ENCODE measurements at places on chromosomes 2 and 18.

DNA sequence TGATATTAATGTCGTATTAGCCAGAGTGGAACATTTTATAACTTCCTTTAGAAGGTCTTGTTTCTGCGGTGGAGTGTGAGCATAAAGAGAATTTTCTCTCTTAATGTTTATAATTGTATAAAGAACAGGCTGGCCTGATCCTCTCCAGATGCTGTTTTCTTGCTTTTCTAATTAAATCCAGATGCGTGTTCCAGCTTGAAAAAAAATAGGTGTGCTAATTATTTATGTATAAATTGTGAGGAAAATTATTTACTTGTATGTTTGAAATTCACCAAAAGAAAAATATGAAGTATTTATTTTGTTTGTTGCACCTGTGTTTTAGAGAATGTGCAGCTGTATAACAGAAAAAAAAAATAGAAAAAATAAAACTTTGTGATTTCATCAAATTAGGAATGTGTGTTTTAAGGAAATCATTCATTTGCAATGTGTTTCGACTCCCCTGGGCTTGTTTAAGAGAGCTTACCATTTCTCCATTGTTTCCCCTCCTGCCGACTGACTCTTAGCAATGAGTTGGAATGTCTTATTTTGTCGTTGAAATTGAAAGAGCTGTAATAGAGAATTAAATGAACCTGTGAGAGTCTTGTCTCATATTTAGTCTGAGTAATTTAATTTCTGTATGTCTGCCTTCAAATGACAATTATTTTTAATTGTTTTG is 220.1 kb upstream of the NXPH2 start:
- no peak for DNase-seq

DNA sequence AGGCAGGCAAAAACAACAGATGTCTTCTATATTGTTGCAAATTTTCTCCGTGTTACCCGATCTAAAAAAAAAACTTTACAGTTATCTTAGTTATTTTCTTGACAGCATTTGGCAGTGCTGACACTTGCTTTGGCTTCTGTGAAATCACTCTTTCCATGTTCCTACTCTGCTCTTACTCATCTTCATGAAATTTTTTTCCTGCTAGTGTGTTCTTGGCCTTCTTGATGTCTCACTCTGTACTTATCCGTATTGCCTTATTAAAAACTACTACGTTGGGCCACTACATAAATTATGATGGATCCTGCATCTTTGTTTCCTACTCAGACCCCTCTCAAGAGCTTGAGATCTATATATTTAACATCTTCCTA is 134.4 kb downstream of the IKZF2 start:
- DNase-seq, result no peak

GRCh38 chr2:101679037-101679726 is 18.3 kb upstream of the MAP4K4 start:
- DNase-seq, result no peak

- DNase-seq, result no peak
Measured at GRCh38 chr2:191724015-191724414, 46.1 kb downstream of the NABP1 start.

GRCh38 chr2:236776695-236777251 is 207.1 kb downstream of the ACKR3 start:
- no peak for DNase-seq

DNA sequence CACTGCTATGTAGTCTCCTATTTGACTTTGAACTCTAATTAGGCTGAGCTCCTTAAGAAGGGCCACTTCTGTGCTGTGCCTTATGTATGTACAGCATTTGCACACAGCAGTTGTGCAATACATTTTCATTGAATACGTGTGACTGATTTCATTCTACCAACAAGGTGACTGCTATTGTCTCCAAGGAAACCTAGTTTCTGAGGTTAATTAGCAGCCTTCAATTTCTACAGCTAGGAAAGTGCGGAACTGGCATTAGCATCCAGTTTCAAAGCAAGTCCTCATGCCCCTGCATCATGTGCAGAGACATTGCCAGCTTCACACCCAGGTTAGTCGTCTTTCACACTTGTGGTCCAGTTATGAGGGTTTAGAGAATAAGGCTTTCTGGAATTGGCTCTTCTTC is 58.6 kb downstream of the NCK2 start:
- DNase-seq, result no peak

DNA sequence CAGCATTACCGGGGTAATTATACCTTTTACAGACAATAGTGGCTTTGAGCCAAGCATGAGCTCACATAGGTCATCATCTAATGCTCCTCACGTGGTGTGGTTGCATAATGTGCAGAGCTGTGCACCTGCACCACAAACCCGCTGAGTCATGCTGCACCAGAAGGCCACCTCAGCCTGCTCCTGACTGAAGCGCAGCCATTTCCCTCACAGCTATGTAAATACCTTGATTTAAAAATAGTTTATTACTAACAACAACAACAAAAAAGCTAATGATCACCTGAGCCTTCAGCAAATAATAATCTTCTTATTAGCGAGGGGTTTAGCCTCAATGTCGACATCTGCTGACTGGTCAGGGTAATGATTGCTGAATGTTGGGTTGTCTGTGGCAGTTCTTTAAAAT is 238.8 kb downstream of the MBD5 start:
- no peak for DNase-seq

DNA sequence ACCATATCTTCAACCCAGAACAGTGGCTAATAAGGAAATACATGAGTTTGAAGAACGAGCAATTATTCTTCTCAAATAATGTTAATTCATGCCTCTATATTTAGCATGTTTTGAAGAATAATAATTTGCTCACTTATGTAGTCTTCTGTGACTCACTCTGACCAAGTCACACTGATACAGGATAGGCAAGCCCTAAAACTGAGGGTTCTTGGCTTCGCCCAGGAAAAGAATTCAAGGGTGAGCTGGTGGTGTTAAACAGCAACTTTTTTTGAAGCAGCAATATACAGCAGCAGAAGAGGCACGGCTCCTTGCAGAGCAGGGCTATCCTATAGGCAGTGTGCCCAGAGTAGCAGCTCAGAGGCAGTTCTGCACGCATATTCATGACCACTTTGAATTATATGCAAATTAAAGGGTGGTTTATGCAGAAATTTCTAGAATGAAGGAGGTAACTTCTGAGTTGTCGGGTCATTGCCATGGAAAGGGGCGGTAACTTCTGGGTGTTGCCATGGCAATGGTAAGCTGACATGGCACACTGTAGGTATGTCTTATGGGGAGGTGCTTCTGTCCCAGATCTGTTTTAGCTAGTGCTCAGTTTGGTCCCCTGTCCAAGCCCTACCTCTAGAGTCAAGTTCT is 200.6 kb downstream of the RND3 start:
- no peak for DNase-seq

DNA sequence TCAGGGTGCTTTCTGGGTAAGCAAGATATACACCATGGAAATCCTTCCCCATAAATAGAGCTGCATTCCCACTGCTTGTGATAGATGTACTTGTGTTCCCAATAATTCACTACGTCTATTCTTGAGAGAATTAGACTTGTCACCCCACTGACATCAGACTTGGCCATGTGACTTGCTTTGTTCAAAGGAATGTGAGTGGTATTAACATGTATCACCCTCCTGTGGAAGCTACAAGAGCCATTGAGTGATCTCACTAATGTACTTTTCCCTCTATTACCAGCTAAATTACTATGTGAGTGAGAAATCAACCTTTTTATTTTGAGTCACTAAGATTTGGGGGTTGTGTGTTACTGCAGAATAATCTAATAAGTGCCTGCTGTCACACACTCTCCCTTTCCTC is 176.0 kb downstream of the CCDC178 start:
- no peak for DNase-seq

DNA sequence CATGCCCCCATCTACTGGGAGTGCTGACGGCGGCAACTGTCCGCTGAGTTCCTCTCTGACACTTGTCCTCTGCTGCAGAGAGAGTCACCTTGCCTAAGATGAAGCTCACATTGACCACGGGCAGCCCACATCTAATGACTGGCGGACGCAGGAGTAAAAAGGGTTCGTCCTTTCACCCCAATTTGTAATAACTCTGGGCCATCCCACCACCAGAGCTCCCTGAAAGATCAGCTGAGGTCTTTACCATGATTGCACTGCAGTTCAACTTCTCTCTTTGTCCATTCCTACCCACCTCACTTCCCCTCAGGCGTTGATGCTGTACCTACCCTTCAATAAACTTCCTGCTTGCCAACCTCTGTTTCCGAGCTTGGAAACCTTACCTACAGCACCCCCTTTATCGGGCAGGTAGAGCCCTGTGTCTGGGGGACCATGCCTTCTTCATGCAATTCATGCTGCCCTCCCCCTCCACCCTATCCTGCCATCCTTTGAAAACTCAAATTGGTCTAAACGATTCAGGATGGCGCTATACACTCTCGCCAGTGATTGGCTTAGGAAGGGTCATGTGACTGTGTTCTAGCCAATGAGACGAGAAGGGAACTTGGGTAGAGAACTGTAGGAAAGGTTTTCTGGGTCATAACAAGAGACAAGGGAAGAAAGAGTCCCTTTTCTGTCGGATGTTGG is 10.3 kb upstream of the B3GNT2 start:
- no peak for DNase-seq

DNA sequence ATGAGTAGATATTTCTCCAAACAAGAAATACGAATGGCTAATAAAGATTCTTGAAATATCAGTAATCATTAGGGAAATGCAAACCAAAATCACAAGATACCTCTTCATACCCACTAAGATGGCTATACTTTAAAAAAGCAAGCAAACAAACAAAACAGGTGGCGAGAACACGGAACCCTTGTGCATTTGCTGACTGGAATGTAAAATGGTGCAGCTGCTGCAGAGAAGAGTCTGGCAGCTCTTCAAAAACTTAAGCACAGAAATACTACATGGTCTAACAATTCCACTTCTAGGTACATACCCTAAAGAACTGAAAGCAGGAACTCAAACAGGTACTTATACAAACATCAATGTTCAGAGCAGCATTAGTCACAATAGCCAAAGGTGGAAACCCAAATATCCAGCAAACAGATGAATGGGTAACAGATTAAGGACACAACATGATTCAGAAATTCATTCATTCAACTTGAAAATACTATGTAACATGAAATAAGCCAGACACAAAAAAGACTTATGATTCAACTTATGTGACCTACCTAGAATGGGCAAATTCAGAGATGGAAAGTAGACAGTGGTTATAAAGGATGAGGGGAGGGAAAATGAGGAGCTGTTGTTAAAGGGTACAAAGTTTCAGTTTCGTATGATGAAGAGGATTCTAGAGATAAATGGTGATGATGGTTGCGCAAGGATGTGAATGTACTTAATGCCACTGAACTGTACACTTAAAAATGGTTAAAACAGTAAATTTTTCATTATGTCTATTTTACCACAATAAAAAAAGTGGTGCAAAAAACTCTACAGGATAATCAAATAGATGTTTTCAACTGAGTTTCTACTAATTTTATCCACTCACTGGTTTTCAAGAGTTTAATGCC is 26.9 kb upstream of the GPR75 start:
- DNase-seq, result no peak

GRCh38 chr2:97728091-97728731 is 14.8 kb downstream of the ZAP70 start:
- no peak for DNase-seq

- DNase-seq, result no peak
Measured at GRCh38 chr18:52747869-52748268, 407.9 kb downstream of the DCC start.

DNA sequence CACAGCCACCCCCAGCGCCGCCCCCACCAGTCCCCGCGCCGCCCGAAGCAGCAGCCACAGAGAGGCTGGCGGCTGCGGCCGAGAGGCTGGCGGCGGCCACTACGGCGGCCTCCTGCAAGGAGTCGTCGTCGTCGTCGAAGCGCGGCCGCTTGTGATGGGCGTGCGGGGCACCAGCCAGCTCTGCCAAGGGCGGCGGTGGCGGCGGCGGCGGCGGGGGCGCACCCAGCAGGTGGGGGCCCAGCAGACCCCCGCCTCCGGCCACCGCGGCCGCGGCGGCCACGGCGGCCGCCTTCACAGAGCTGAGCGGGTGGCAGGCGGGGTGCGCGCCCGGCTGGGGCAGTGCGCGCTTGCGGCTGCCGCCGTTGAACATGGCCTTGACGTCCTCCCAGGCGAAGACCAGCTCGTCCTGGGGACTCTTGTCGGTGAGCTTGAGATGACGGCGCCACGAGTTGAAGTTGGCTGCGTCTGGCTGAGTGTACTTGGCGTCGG is 3.3 kb downstream of the SKOR2 start:
- no peak for DNase-seq

DNA sequence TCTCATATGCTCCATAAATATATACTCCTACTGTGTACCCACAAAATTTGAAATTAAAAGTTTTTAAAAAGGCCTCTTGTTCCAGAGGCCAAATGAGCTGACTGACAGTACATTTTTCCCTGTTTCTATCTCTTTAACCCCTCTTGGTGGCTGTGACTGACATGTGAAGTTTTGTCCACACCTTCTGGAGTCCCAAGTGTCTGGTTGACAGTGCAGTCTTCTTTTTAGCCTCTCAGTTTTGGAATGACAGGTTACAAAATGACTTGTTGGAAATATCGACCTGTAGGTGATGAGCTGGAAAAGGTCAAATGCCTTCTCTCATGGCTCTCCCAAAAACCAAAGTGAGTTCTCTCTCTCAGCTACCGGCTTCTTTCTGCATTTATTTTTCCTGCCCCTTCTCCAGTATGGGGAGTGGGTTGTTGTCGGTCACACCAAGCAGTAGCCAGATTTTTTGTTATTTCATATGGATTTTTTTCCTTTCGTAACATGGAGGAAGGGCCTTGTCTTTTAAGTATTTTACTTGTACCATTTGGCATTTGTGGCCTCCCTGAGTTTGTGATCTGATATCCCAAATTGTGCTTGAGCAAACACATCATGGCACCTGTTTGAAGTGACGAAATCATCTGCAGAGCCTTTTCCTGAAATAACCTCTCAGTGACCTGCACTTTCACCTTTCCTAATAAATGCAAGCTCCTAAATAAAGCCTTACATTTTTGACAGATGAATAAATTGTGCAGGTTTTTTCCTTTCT is 143.9 kb downstream of the ESCO1 start:
- no peak for DNase-seq

- DNase-seq, result no peak
Measured at GRCh38 chr2:57376985-57377384, 669.6 kb upstream of the VRK2 start.

- no peak for DNase-seq
Measured at GRCh38 chr2:43055985-43056384, 170.4 kb downstream of the ZFP36L2 start.

DNA sequence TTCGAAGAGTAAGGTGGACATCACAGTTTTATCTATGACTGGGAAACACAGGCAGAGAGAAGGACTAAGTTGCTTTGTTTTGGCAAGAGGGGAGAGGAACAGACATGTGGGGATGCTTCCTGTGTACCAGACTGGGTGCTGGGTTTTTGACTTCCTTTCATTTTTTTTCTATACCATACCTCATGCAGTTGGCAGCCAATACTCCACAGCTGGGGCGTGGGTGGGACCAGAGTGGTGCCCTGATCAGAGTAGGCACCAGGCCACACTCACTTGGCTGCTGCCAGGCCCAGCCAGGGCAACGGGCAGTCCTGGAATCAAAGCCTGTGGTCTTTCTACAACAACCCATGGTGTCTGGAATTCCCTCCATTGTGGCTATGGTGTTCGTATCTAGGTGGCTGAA is 45.2 kb downstream of the SH3RF3 start:
- no peak for DNase-seq

DNA sequence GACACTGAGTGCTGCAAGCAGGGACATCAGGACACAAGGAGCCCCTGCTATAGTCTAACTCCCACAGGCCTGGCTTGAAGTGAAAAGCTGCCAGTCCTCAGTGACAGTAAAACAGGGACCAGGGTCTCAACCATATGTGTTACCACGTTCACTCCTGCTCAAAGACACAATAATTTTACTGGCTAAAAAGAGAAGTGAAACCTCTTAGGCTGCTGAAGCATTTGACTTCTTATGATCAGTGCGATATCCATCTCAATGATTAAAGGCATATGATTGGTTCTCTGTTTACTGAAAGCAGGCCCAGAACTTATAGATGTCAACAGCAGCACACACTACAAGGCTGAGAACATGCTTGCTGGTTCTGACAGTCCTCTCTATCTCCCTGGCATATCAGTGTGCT is 129.8 kb upstream of the LMAN1 start:
- DNase-seq, result no peak
